ENCODE measurements at places on chromosomes 4 and X.

DNA sequence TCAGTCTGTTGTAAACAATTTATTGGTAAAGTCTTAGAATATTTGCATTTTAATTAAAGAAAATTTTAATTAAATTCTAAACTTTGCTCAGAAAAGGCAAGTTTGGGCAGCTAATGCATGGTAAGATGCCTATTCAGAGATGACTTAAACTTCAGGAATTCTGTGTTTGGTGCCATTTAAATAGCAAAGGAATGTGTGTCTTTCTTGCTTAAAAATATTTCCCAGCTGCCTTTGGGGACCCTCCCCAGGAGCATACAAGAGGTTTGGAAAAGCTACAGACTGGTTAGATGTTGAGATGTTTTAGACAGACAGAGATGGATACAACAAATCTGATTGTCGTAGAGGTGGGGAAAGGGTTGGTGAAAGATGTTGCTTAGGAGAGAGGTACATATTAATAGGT lies 36.5 kb downstream of the AFF2 start:
- no peak for DNase-seq

DNA sequence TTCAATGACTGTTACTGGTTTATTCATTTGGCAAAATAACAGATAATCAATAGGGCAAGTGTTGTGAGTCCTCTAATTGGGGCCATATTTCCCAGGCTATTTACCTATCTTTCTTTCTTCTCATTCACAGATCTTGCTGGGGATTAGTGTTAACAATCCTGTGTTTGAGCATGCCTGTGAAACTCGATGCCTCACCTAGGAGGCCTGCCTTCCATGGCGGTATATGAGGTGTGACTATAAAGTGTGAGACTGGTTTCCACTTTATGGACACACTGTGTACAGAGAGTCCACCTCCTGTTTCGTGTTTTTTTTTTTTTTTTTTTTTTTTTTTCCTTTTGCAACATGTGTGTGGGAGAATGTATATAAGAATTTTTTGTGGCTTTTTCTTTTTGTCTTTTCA lies 199.3 kb downstream of the BMPR1B start:
- no peak for DNase-seq

GRCh38 chr4:87732033-87732765 lies 67.2 kb upstream of the IBSP start:
- no peak for DNase-seq

- no peak for DNase-seq
Observed at GRCh38 chr4:89398146-89398545, 90.5 kb upstream of the GPRIN3 start.

DNA sequence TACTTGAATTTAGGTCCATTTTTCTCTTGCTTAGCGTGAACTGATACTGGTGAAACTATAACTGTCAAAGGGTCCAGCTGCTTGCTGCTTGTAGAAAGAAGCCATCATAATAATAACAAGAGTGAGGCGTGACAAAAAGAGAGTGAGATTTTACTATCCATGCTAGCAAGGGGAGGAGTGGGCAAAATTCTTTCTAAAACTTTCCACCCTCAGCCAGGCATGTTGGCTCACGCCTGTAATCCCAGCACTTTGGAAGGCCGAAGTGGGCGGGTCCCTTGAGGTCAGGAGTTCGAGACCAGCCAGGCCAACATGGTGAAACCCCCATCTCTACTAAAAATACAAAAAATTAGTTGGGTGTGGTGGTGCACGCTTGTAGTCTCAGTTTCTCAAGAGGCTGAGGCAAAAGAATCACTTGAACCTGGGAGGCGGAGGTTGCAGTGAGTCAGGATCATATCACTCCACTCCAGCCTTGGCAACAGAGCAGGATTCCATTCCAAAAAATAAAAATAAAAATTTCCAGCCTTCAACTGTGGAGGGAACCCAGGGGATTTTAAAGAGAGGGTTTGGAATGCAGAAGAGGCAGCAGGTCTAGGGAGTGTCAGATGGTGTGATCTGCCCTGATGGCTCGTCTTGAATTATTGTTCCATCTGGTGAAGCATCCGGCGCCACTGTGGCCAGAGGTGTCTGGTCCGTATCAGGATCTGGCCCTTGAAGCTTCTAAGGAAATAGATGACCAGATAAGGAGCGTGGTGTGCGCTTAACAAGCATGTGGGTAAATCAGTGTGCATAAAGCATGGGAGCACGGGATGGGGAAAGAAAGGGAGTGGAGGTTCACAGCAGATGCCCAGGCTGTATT lies 51.8 kb downstream of the LRP2BP start:
- DNase-seq, result no peak

- no peak for DNase-seq
Observed at GRCh38 chrX:16659321-16659720, 9.4 kb downstream of the S100G start.

GRCh38 chr4:81003597-81004111 lies 26.9 kb upstream of the BMP3 start:
- DNase-seq, result no peak

DNA sequence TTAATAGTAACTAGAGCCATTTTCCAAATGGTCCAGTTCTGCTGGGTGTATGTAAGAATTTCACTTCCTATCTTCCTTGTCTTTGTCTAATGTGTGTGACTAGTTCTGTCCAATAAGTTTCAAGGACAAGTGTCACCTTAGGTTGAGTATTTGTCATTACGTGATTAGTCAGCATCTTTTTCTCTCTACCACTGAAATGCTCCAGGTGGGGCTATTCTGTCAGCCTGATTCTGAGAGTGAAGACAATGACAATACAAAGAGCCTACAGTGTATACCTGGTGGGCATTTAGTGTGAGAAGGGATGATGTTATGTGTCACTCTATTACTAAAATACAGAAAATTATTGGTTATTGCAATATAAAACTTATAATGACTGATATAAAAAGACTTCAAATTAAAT lies 876.3 kb downstream of the C4orf33 start:
- no peak for DNase-seq
